ENCODE measurements at places on chromosomes 6 and 20.

- no peak for DNase-seq
Observed at GRCh38 chr6:20202699-20203302, 9.5 kb downstream of the MBOAT1 start.

DNA sequence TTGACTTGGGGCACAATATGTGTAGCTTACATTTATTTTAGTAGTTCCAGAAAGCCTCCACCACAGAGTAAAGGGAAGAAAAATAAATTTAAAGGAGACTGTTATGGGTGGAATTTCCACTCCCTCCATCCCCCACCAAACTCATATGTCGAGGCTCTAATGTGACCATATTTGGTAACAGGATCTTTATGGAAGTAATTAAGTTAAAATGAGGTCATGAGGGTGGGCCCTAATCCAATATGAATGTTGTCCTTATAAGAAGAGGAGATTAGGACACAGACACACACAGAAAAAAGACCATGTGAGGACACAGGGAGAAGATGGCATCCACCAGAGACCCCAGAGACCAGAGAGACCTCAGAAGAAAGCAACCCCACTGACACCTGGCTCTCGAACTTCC is 189.7 kb downstream of the EDN1 start:
- DNase-seq: no peak

GRCh38 chr20:36808317-36809257 is 35.0 kb upstream of the DSN1 start:
- peak; percentile 78 for DNase-seq

- DNase-seq: no peak
Observed at GRCh38 chr6:158939255-158940159, 60.5 kb downstream of the RSPH3 start.

- no peak for DNase-seq
Observed at GRCh38 chr6:77034161-77034560, 429.1 kb downstream of the HTR1B start.

- DNase-seq: no peak
Observed at GRCh38 chr6:44653761-44654218, 266.3 kb downstream of the CDC5L start.

Data from ascending aorta (tissue), 2 donors.